Type B pancreatic cell (in vitro differentiated cells): ENCODE measurements at places on chromosomes 11 and 22.

- no peak for DNase-seq
These were observed 24.2 kb downstream of the ASPHD2 start for GRCh38 chr22:26453216-26453615.

GRCh38 chr11:17596310-17596669 lies 49.2 kb downstream of the OTOG start:
- DNase-seq: peak; percentile 42

DNA sequence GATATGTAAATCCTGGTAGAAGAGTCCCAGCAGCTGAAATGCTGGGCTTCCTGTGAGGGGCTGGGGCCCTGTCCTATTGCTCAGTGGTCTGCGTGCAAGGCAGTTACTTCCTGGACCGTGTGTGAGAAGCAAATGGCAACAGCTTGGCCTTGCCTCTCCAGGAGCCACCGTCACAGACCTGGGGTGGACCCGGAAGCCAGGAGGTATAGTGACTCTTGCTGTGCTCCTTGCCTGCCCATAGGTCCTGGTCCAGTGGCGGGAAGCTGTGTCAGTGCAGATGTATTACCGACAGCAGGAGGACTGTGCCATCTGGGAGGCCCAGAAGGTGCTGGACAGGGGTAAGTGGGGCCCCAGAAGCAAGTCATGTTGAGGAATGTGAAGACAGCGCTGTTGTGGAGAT lies 54.3 kb downstream of the PISD start:
- DNase-seq: no peak

DNA sequence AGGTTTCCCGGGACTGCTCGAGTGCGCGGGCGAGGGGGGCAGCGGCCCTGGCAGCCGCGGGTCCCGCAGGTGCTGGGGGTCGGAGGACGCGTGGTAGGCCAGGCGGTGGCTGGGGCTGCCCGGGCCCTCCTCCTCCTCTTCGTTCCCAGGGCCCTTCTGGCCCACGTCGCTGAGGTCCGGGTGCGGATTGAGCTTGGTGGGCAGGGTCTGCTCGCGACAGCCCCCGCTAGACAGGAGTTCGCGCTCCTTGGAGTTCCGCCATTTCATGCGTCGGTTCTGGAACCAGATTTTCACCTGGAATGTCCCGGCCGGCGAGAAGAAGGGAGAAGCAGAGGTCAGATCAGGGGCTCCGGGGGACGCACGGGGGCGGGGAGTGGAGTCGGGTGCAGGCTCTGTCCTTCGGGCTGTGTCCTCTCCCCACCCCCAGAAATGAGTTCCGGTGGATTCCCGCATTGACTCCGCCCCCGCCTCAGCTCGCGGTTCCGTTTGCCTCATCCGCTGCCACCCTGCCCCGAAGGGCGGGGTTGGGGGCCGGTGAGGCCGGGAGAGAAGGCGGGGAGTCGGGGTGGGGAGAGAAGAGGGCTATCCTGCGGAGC lies 3.9 kb downstream of the DBX1 start:
- DNase-seq: no peak

DNA sequence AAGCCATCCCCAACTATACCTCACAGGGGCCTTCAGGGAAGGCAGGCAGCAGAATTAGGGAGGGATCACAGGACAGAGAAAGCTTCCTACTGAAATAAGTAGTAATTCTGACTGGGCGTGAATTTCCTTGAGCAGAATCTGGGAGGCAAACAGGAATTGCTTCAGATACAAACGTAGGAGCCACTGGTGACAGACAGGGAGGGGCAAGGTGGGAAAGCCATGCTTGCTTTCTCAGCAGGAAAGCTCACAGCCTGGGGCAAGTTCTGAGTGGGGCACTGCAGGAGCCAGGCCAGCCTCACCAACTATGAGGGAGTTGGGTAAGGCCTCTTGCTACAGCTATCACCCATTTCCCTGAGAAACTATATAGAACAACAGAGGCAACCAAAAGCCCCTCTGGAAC lies 43.6 kb downstream of the ARHGAP32 start:
- no peak for DNase-seq

DNA sequence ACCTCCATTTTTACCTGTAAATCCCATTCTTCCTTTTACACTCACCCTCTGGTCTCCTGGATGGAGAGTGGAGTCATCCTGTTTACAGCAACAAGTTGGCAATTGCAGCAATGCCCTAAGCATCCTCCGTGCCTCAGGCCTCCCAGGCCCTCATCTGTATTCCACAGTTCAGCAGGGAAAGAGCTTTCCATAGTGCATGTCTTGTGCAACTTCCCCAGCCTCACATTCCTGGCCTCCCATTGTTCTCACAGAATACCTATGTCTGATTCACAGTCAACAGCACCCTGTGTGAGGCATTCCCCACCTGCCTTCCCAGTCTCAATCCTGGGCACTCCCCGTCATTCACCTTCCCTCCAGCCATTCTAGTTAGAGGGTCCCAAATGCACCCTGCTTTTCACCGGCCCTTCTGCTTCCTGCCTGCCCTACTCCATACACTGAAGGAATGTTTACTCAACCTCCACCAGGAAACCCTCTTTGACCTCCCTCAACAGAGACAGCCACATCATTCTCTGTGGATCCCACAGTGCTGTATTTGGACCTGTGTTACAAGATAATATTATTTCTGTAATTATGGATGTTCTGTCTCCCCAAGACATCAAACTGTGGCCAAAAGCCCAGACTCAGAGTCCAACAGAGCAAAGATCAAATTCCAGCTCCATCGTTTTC lies 405.7 kb downstream of the BUD13 start:
- DNase-seq: no peak

DNA sequence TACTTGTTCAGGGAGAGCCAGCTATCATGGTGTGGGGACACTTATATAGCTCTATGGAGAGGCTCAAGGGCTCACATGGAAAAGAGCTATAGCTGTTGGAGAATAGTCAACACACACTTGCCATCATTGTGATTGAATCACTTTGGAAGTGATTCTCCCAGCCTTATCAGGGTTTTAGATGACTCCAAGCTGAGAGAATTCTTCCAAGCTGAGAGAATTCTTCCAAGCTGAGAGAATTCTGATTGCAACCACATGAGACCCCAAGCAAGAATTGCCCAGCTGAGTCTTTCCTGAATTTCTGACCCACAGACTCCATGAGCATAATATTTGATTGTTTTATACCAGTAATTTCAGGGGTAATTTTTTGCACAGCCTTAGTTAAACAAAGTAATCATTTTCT lies 1318.3 kb upstream of the RAG2 start:
- DNase-seq: no peak

- no peak for DNase-seq
These were observed 899 bp upstream of the KLHDC7B start for GRCh38 chr22:50544746-50545253.

- DNase-seq: no peak
These were observed 1.3 kb upstream of the BBS1 start for GRCh38 chr11:66509131-66509561.

- no peak for DNase-seq
These were observed 7.0 kb downstream of the RIN1 start for GRCh38 chr11:66329165-66329673.

GRCh38 chr11:60767388-60767811 lies 10.7 kb downstream of the MS4A15 start:
- DNase-seq: no peak

DNA sequence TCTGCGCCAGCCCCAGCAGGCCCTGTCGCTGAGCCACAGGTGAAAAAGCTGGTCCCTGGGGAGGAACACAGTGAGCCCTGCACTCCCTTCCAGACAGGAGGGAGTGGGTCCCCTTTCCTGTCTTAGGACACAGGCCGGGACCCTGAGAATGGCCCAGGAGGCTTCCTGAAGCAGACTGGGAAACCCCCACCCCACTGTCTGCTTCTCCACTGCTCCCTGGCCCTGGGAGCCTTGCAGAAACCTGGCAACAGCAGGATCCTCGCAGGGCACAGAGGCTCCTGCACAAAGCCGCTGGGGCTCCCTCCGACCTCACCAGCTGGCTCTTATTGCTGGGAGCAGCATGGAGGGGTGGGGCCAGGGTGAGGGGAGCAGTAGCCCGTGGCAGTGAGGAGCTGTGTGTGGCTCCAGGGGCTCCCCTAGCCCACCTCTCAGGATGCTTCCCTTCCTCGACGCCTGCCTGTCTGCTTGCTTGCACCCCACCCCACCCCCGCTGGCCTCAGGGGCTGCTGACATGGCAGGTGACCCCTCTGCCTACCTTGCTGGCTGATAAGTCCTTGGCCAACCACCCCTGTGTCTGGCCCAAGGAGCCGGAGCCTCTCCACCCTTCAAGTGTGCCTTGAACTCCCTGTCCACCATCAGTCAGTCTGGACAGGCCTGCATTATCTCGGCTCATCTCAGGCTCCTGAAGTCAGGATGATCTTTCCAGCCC lies 72.1 kb upstream of the KCNQ1OT1 start:
- peak; percentile 70 for DNase-seq

DNA sequence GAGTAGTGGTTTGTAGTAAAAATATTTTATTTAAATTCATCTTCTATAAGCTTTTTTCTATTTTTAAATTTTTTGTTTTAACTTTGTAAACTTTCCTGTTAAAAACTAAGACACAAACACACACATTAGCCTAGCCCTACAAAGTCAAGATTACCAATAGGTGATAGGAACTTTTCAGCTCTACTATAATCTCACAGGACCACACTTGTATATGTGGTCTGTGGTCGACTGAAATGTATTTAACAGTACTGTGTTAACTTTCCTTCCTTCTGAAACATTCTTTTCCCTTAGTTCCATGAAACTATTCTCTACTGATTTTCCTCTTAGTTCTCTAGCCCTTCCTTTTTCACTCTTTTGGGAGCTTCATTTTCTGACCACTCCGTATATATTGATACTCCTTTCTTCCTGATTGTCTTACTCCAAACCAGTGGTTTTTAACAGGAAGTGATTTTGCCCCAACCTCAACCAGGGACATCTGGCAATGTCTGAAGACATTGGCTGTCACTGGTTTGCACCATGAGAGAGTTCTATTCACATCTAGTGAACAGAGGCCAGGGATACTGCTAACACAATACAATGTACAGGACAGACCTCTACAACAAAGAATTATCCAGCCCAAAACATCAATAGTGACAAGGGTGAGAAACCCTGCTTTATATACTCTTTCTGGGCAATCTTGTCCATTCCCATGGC lies 8.8 kb downstream of the ZW10 start:
- DNase-seq: no peak

GRCh38 chr22:23884140-23884539 lies 10.0 kb upstream of the MIF start:
- no peak for DNase-seq

- no peak for DNase-seq
These were observed 114.2 kb downstream of the EFCAB6 start for GRCh38 chr22:43697894-43698293.

- DNase-seq: no peak
These were observed 127.8 kb upstream of the PLET1 start for GRCh38 chr11:112388496-112388895.

DNA sequence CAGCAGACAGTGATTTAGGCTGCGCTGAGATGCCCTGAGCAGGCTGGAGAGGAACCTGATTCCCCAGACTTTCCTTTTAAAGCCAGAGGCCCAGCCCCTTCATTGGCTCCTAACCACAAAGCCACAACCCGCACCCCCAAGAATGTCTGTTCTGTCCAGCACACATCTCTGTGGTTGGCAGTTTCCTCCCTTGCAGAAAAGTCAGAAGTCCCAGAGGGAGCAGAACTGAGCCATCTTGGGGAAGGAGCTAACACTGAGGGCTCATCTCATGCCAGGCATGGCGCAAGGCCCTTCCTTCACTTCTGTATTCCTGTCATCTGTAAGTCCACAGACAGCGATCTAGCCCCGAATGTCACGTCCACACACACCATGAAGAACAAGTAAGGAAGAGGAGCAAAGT lies 97.1 kb upstream of the SYT13 start:
- no peak for DNase-seq

DNA sequence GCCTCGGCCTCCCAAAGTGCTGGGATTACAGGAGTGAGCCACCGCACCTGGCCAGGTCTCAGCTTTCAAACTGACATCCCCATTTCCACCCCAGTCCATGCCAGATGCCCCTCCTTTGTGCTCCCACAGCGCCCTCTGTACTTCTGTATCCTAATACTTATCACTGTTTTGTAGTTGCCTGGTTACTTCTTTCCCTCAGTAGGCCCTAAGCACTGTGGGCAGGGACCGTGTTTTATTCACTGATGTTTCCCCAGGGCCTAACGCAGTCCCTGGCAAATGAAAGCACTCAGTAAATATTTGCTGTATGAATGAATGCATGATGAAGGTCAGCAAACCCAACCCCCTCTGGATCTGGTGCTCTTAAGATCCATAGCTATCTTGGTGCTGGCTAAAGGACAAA lies 2.2 kb upstream of the TRIM3 start:
- no peak for DNase-seq

DNA sequence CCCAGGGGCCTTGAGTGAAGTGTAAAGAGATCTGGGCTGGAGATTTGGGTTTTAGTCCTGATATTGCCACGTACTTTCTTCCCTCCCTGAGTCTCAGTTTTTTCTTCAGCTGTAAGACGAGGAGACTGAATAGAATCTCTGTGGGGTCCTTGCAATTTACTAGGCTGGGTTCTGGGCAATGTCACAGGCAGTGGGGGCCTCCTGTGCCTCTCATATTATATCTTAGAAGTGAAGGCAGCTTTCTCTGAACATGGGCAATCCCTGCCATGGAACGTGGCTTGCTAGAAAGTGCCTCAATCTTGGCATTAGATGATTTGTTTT lies 62.0 kb upstream of the PTPRJ start:
- no peak for DNase-seq

- DNase-seq: no peak
These were observed 86.0 kb downstream of the CCDC81 start for GRCh38 chr11:86460461-86461385.

GRCh38 chr11:17918049-17918605 lies 94.7 kb downstream of the SERGEF start:
- DNase-seq: no peak

- no peak for DNase-seq
These were observed 207.9 kb upstream of the ISX start for GRCh38 chr22:34858066-34858465.

- DNase-seq: no peak
These were observed 8.9 kb upstream of the NLRP6 start for GRCh38 chr11:269146-269890.

GRCh38 chr11:73194593-73194992 lies 23.5 kb upstream of the P2RY2 start:
- DNase-seq: no peak

GRCh38 chr11:72780296-72781062 lies 13.4 kb downstream of the STARD10 start:
- DNase-seq: no peak
